T-helper 17 cell (primary cell): ENCODE measurements at places on chromosomes 6 and 20. TPM values are rescaled to one million over a fixed set of nuclear protein-coding genes. Genes with fewer than 3 reads are reported as not detected.

- H3K4me1 ChIP-seq = peaks cover 37% of the 10 kb centered on the region
- H3K36me3 ChIP-seq = peaks cover 7% of the 10 kb centered on the region
- H3K27ac ChIP-seq = peak overlapping the region; percentile 11
- H3K4me3 ChIP-seq = no peak overlapping the region
Observed at GRCh38 chr6:107805504-107805903, 18.6 kb downstream of the SCML4 start.

DNA sequence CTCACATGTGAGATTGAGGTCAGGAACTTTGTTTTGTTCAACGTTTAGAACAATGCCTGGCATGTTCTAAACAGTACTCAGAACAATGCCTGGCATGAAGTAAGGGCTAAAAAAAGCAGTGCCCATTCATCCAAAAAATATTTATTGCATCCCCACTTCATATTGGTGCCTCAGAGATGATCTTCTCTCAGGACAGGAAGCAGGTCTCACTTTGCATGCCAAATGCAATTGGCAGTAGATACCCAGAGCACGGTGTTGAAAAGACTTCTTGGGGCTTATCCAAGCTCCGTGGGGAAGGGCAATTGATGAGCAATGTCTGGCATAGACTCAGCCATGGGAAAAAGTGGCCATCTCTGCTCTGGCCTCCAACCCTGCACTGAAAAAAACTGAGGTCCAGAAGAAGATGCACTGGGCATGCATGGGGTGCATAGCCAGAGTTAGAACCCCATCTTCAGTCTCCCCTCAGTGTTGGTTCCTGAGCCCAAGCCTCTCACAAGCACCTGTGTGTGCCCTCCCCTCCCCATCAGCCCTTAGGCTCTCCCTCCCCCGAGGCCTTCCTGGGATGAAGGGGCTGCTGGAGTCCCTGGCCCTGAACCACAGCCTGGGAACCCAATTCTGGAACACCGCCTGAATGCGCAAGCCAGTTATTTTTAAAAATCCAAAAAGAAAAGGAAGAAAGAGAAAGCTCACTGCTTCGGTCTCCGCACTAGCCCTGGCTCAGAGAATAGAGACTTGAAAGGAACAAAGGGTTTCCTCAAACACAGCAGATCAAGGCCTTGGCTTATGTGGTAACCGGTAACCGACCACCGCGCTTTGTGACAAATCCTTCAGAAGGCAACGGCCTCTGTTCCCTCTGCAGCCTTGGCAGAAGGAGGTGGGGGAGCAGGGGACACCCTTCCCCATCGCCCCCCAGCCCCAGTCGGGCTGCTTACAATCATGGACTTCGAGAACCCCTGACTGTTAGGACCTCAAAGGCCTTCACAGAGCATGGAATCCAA is 78.5 kb upstream of the SIRPA start:
- H3K27ac ChIP-seq = no peak overlapping the region
- peaks cover 9% of the 10 kb centered on the region for H3K4me1 ChIP-seq
- peaks cover 66% of the 10 kb centered on the region for H3K27me3 ChIP-seq
- no peak for DNase-seq
- H3K36me3 ChIP-seq = peaks cover 8% of the 10 kb centered on the region

DNA sequence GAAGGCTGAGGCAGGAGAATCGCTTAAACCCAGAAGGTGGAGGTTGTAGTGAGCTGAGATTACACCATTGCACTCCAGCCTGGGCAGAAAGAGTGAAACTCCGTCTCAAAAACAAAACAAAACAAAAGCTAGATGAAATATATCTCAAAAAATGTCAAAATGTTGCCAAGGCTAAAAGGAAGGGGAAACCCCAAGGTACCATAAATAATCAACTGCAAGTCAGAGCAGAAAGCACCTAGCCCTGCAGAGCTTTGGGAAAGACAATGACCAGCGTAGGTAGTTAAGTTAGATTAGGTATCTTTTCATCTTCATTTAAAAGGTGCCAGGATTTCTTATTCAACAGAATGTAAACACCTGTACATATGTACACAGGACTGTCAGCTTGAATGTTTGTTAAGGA is 33.0 kb downstream of the AKIRIN2 start:
- peaks cover 8% of the 10 kb centered on the region for H3K36me3 ChIP-seq
- H3K27ac ChIP-seq = no peak overlapping the region
- DNase-seq = no peak

Gene TBXT
- total RNA-seq = not detected

GRCh38 chr6:146351018-146351417 is 192.6 kb upstream of the RAB32 start:
- peaks cover 6% of the 10 kb centered on the region for H3K27me3 ChIP-seq
- H3K4me3 ChIP-seq = no peak overlapping the region
- DNase-seq = no peak
- no peaks in the 10 kb centered on the region for H3K4me1 ChIP-seq
- no peak overlapping the region for H3K27ac ChIP-seq
- H3K36me3 ChIP-seq = no peaks in the 10 kb centered on the region

DNA sequence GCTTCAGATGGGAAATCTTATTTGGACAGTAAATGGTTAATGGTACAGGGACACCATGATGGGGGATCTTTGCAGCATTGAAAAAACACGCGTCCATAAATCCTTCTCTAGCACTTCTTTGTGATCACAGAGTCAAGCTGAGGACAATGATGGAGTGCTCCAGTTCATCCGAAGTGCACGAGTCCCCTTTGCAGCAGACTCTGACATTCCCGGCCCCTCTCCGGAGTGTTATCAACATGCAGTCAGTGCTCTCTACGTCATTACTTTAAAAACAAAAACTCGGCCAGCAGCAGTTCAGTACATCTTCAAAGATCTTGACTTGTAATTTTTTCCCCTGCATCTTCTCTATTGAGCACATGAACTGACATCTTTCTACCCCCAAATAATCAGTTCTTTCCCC is 185.5 kb upstream of the AKAP12 start:
- no peaks in the 10 kb centered on the region for H3K4me1 ChIP-seq
- H3K27ac ChIP-seq = no peak overlapping the region
- DNase-seq = no peak
- H3K4me3 ChIP-seq = no peak overlapping the region

- no peak for DNase-seq
- no peaks in the 10 kb centered on the region for H3K27me3 ChIP-seq
- peaks cover 56% of the 10 kb centered on the region for H3K4me1 ChIP-seq
- peaks cover under 1% of the 10 kb centered on the region for H3K36me3 ChIP-seq
- H3K27ac ChIP-seq = peak overlapping the region; percentile 90
Observed at GRCh38 chr20:62914970-62915457, 11.3 kb downstream of the DIDO1 start.

Gene MRPL2
- 32.3 TPM for total RNA-seq

DNA sequence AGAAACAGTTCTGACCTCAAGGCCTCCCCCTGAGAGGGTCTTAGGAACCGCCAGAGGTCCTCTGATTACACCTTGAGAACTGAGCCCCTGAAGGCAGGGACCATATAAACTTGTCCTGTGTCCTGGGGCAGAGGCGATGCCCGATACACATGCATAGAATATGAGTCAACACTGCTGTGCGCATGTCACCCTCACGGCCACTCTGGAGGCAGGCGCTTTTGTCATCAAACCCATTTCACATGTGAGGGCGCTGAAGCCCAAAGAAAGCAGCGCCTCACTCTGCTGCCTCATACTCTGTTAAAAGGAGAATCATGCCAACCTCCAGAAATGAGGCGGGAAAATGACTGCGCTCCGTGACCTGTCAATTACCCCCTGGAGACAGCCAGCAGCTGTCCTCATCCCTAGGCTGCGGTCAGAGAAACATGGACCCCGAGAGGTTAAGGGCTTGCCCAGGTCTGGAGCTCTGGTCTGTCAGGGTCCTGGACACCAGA is 158.3 kb downstream of the GRM4 start:
- DNase-seq = no peak
- no peaks in the 10 kb centered on the region for H3K36me3 ChIP-seq
- H3K4me1 ChIP-seq = peaks cover 3% of the 10 kb centered on the region
- H3K27me3 ChIP-seq = peaks cover 19% of the 10 kb centered on the region

DNA sequence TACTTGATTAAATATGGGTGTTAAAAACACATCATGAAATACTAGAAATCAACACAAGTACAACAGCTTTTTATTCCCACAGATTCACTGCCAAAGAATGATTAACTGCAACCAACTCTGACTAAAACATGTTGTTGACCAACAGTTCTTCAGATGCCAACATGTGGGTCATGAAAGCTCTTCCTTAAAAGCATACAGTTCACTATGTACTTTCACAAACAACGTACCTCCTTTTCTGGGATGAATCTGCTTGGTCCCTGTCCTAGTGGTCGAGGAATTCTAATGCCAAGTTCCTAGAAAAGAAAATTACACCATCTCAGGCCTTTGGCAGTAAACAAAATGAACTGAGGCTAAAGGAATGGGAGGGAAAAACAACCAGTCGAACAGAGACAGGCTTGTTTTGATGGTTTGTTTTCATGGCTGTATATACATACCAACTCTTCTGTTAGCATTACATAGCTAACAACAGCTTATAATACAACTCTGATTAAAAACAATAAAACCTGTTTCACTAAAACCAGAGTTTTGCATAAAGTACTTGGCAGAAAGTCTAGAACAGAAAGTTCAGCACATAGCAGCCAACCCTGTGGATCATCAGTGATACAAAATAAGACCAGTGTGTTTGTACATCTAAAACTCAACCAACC is 92.5 kb downstream of the SESN1 start:
- H3K4me1 ChIP-seq = peaks cover 35% of the 10 kb centered on the region
- DNase-seq = no peak
- H3K27me3 ChIP-seq = no peaks in the 10 kb centered on the region
- H3K4me3 ChIP-seq = no peak overlapping the region
- peaks cover 7% of the 10 kb centered on the region for H3K36me3 ChIP-seq

Gene NFS1
- 16.8 TPM for total RNA-seq

DNA sequence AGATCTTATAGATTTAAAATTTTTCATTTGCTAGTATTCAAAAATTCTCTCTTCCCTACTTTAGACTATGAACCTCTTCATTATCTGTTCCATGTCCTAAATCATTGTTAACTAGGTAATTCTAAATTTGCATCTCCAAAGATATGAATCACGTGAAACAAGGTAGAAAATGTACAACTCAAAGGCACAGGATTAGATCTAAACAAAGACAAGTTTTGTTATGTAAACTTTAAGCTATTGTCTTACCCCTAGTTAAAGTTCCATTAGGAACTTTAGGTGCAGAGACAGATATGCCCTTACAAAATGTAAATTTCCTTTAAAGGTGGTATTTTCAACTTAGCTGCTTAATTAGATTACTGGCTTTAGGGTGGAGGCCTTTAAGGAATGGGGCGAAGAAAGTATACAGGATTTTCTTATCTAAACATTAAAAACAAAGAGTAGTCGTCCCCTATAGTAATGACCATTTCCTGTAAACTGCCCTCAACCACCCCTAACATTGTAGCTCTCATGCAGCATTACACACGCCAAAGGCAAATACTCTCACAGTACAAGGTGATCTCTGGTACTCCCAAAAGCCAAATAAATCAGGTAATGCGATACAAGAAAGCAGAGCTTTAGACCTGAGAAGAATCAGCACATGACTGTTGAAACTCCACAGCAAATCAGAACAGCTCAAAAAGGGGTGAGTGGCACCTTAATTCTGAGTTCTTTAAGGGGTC is 57.4 kb upstream of the MRAP2 start:
- no peaks in the 10 kb centered on the region for H3K27me3 ChIP-seq
- no peaks in the 10 kb centered on the region for H3K4me1 ChIP-seq
- H3K4me3 ChIP-seq = no peak overlapping the region
- peaks cover 2% of the 10 kb centered on the region for H3K36me3 ChIP-seq
- no peak overlapping the region for H3K27ac ChIP-seq

GRCh38 chr6:31541059-31541657 is 645 bp downstream of the DDX39B start:
- H3K27ac ChIP-seq = peak overlapping the region; percentile 100
- H3K4me3 ChIP-seq = peak overlapping the region; percentile 97
- H3K36me3 ChIP-seq = peaks cover 18% of the 10 kb centered on the region
- peaks cover 49% of the 10 kb centered on the region for H3K4me1 ChIP-seq
